NCI-H187 (cell line): ENCODE measurements at places on chromosomes 2 and 18.

GRCh38 chr18:13216092-13216582 lies 2.4 kb upstream of the LDLRAD4 start:
- DNase-seq = peak; percentile 61

- no peak for DNase-seq
Observed at GRCh38 chr2:189629531-189630453, 31.5 kb upstream of the ASNSD1 start.

DNA sequence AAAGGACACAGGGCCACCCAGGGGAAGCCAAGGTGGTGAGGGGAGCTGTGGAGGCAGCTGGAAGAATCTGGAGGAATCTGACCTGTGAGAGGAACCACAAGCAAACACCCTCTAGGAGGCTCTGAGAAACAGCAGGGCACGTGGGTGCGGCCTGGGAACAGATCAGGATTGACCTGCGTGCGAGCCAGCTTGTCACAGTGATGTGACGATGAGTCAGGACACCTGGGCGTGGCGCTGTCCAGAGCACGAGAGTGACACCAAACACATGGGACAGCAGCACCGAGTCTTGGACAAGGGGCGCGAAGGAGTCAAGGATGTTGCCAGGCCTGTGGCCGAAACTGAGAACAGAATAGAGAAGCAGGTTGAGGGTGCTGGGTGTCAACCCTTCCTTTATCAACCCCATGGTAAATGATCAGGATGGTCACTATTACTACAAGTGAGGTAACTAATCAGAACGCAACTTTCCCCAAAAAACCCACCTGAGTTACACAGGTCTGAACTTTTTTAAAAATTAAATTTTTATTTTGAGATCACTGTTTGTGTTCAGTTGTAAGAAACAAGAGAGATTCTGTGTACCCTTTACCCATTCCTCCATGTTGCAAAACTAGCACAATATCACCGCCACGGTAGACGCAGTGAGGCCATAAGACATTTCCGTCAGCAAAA lies 637 bp upstream of the SFT2D3 start:
- no peak for DNase-seq

- no peak for DNase-seq
Observed at GRCh38 chr2:28975671-28976070, 5.4 kb upstream of the TOGARAM2 start.

GRCh38 chr2:138059487-138060300 lies 95.4 kb downstream of the HNMT start:
- DNase-seq = no peak

DNA sequence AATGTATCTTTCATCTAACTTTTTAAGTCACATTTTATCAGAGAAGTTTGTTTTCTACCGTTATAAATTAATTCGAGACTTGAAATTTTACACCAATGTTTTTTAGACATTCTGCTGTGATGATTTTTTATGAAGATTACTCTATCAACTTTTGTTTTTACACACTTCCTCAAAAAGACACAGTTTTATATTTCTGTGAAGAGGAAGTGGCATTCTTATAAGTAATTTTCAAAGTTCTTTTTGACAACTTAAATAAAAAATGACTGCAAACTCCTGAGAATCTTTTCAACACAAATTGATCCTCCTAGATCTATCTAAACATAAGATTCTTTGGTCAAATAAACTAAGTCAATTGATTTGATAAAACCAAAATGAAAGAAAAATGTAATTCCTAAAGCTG lies 13.7 kb downstream of the ANKRD44 start:
- no peak for DNase-seq

DNA sequence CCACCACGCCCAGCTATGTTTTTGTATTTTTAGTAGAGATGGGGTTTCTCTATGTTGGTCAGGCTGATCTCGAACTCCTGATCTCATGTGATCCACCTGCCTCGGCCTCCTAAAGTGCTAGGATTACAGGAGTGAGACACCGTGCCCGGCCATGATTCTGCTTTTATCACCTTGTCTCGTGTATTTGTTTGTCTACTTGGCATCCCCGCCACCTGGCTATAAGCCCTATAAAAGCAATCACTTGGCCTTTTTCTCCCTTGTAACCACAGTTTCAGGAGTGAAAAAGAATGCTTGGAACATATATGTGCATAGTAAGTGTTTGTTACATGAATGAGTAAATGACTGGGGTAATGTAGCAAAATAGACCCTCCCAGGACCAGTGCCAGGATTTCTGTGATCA lies 77.5 kb upstream of the PAPOLG start:
- DNase-seq = no peak

GRCh38 chr2:201127570-201127969 lies 11.6 kb downstream of the CFLAR start:
- DNase-seq = no peak

DNA sequence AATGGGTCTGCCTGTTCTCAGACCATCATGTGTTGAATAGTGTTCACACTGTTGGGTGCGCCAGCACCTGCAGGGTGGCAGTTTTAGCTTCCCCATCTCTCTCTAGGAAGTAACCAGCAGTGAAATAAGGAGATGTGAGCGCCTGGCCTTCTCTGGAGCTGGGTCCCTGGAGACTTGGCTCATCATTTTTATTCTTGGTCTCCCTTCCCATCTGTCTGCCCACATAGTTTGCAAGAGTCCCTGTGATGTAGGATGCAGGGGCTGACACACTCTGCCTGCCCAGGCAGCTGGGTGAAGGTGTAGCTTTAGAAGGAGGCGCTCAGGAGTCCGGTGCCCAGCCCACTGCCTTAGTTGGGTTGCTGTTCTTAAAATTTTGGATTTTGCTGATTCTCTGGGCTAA lies 172.2 kb downstream of the LDLRAD4 start:
- no peak for DNase-seq

GRCh38 chr18:55627007-55627406 lies 39.0 kb upstream of the TCF4 start:
- DNase-seq = no peak
